ENCODE measurements at places on chromosomes 2 and 18. TPM values are rescaled to one million over a fixed set of nuclear protein-coding genes. Genes with fewer than 3 reads are reported as not detected.

The UGT1A3 gene
- not detected for total RNA-seq

GRCh38 chr2:150232871-150233270 lies 254.6 kb downstream of the RND3 start:
- no peak for DNase-seq

- DNase-seq: no peak
Observed at GRCh38 chr18:51070545-51070944, 40.5 kb downstream of the SMAD4 start.

The SLC4A3 gene
- 57.3 TPM for total RNA-seq

DNA sequence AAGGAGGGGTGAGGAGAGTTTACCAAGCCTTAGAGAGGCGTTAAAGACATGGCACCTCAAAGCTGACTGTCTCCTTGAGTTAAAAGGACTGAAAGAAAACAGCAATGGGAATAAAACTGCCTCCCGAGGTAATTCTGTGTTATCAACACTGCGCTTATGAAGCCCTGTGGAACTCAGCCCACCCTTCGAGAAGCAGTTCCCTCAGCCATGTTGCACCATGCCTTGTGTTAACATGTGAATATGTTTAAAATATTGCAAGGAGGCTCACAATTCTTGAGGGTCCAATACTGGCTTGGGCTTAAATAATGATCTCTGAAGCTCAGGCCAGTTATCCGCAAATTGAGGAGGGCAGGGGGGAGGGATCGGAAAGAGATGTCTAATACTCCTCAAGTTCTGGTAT lies 14.7 kb downstream of the KLF7 start:
- no peak for DNase-seq

The B3GNT7 gene
- 4.5 TPM for total RNA-seq

- no peak for DNase-seq
Observed at GRCh38 chr2:76448956-76449355, 738.2 kb upstream of the GCFC2 start.

DNA sequence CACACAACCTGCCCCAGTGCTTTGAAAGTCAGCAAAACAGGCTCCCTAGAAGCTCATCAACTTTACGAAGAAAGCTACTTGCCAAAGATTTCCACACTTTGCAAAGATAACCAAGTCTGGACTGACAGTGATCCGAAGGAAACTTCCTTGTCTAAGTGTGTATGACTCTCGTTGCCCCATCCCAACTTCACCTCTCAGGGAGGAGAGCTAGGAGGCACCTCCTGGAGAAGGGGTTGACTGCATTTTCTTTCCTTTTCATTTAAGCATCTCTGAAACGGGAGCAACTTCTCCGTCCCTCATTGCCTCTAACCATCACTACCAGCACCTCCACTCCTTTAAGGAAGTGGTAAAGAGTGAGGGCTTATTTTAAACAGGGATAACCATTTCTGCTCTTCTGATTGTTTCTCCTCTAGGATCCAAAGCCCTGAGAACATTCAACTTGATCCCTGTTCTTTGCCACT lies 7.0 kb downstream of the ZEB2 start:
- DNase-seq: no peak

The XRCC5 gene
- 216 TPM for total RNA-seq

The SCYGR8 gene
- not detected for total RNA-seq

GRCh38 chr2:191149391-191149790 lies 1.4 kb downstream of the STAT4 start:
- DNase-seq: no peak

- DNase-seq: no peak
Observed at GRCh38 chr2:160375802-160376469, 117.7 kb downstream of the RBMS1 start.

- no peak for DNase-seq
Observed at GRCh38 chr18:2240311-2240705, 331.0 kb downstream of the METTL4 start.

The APOB gene
- total RNA-seq: 0.65 TPM

The SERPINB5 gene
- not detected for total RNA-seq

The DRC1 gene
- 3.1 TPM for total RNA-seq

DNA sequence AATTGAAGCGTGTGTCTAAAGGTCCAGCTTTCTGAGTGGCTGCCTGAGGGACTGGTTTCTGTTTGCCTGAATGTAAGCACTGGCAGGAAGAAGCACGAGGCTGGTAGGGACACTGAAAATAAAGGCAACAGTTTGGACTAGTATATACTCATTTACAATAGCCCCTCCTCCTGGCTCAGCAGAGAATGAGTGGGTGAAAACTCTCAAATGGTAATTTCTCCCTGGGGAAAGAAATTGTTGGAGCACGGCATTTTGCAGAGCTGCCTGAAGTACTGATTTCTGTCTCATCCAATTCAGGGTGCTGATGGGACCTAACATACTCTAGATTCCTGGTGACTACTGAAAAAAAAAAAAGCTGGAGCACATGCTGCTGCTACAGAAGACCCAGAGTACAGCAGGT lies 17.3 kb upstream of the SPP2 start:
- no peak for DNase-seq
